ENCODE measurements at places on chromosomes 3 and 15.

DNA sequence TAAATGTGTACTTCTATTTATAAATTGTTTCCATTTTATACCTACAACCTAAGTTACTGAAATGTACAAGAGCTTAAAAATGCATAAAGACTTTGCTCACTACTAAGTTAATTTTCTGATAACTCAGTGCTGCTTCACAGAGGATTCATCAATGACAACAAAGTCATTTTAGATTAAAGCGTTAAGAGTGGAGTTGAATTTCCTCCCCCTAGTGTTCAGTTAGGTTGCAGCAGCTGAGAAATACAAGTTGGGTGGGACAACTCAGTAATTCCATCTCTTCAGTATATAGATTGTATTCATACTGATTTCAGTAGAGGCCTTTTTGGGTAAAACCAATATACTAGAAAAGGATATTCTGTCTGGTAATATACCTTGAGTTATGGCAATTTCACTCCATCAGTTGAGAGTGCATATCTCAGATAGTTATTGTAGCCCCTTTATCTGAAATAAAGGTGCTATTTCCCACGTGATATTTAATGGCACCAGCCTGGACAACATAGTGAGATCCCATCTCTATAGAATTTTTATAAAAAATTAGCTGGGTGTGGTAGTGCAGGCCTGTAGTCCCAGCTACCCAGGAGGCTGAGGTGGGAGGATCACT is 6.9 kb upstream of the RPL35A start:
- no peak for DNase-seq

- DNase-seq, result no peak
These were observed 73.8 kb upstream of the PCSK6 start for GRCh38 chr15:101563176-101563796.

DNA sequence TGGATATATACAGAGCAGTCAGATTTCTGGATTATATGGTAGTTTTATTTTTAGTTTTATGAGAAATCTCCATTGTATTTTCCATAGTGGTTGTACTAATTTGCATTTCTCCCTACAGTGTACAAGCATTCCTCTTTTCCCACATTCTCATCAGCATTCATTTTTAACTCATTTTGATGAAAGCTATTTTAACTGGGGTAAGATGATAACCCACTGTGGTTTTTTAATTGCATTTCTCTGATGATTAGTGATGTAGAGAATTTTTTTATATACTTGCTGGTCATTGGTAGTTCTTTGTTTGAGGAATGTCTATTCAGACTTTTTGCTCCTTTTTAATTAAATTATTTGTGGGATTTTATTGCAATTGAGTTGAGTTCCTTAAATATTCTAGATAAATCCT is 903.6 kb downstream of the DIPK2A start:
- no peak for DNase-seq

GRCh38 chr3:53192608-53193007 is 31.6 kb downstream of the PRKCD start:
- DNase-seq, result no peak

DNA sequence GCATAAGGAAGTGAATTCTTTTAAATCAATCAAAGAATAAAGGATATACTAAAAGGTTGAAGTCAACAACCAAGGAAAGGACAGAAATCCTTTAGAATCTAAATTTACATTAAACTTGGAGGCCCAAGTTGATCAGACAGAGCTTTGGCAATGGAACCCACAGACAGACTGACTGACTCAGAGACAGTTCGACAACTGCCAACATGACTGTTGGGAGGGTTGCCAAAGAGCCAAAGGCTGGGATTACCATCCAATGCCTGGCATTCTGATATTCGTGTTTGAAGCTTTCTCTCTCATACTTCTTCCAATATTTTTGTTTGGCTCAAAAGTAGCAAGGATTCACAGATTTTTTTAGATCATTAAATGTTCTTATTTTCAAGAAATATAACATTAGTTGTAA is 406.1 kb downstream of the PLCL2 start:
- no peak for DNase-seq

DNA sequence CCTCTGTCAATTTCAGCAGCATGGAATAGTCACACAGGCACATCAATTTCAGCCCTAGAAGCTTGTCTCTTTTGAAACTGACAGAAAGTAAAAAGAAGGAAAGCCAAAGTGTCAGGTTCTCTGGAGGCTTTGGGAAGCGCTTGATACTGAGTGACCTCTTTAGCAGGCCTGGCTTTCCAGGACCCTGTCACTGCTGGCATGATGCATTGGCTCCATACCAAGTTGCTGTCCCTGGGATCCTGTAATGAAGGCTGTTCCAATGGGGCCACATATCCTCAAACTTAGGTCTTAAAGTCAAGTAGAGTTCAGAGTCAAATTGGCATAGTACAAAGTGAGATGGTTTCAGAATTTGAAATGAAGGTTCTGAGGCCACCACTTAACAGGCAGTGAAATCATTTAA is 640.9 kb downstream of the SQOR start:
- no peak for DNase-seq

Measured in cardiac septum (tissue), 1 donor.